ENCODE measurements at places on chromosomes 5 and 9.

GRCh38 chr5:36874465-36874864, 2.1 kb upstream of the NIPBL start:
- DNase-seq, result no peak

GRCh38 chr9:72807765-72808445, 144.9 kb downstream of the ALDH1A1 start:
- DNase-seq, result no peak

- DNase-seq, result no peak
These were observed 205.4 kb upstream of the PCSK5 start for GRCh38 chr9:75685062-75685461.

GRCh38 chr9:113665064-113665463, 201.5 kb downstream of the RGS3 start:
- no peak for DNase-seq

DNA sequence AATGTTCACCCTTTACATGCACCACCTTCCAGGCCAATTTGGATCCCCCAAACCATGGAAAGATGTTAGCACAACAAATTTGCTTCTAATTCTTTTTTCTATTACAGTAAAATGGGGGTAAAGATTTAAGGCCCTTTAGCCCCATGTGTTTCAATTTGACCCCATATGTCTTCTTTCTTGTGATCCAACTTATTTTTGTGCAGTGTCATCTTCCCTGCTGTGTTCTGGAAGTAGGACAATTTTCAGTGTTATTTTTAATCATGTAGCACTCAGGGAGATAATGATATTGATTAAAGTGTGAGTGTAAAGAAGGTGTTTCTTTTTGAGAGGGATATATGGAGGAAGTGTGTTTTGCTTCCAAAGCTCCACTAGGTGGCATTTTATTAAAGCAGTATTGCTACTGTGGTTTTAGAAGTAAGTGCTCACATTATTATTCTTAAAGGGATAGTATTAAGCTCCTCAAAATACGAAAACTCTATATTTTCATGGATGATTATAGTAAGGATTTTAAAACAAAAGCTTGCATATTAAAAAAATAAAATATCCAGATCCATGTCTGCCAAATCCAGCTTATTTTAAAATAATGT, 118.7 kb upstream of the ATP10B start:
- no peak for DNase-seq

GRCh38 chr5:159712672-159713071, 203.6 kb upstream of the ADRA1B start:
- DNase-seq, result no peak

- no peak for DNase-seq
These were observed 87.1 kb downstream of the SPRY4 start for GRCh38 chr5:142237707-142238106.

- no peak for DNase-seq
These were observed 14.7 kb downstream of the RFK start for GRCh38 chr9:76379494-76379893.

- no peak for DNase-seq
These were observed 110.1 kb upstream of the PPP1R26 start for GRCh38 chr9:135369412-135369990.

GRCh38 chr9:4799033-4799430, 6.3 kb downstream of the RCL1 start:
- no peak for DNase-seq

GRCh38 chr5:149333711-149334443, 11.4 kb upstream of the GRPEL2 start:
- no peak for DNase-seq

- no peak for DNase-seq
These were observed 241.7 kb downstream of the EBF1 start for GRCh38 chr5:158857976-158858375.

Measured in CD4-positive, alpha-beta memory T cell (primary cell).